ENCODE measurements at places on chromosomes 1 and 21.

GRCh38 chr1:44034976-44035716 lies 3.9 kb upstream of the SLC6A9 start:
- DNase-seq: no peak

- no peak for DNase-seq
These were observed 7.0 kb downstream of the BCAN start for GRCh38 chr1:156648951-156649350.

DNA sequence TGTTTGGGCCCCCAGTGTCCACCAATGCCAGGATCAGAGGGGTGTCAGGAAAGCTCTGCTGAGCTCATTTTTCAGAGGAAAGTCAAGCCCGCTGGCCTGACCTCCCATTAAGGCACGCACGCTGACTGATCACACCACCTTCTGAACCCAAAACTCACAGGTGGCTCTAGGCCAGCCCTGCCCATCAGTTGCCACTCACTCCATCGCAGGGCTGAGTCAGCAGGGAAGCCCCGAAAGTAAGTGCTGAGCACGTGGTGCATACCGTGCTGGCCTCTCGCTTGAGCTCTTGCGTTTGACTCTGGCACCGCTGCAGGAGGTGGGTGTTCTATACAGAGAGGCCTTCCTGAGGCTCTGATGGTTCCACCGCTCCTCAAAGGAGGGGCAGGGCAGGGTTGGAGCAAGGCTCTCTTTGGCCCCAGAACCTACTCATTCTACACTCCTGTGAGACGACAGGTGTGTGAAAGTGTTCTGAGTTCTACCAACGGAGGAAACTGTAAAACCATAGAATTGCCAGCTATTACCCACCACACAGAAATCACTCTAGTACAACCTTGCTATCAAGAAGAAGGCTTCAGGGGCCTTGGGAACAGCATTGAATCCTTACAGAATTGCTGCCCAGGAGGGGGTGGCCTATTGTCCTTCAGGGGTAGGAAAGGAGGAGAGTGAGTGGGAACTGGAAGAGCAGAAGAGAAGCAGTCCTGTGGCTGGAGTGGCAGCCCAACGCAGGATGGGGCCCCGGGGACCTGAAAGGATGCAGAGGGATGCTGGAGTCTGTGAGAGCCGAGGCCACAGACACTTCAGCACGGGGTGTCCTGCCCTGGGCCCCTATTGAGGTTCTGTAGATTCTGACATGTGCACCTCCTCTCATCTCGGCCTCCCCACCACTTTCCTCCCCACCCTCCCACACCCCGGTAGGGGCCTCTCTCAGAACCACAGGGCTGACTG lies 214.7 kb upstream of the EDN2 start:
- DNase-seq: no peak

DNA sequence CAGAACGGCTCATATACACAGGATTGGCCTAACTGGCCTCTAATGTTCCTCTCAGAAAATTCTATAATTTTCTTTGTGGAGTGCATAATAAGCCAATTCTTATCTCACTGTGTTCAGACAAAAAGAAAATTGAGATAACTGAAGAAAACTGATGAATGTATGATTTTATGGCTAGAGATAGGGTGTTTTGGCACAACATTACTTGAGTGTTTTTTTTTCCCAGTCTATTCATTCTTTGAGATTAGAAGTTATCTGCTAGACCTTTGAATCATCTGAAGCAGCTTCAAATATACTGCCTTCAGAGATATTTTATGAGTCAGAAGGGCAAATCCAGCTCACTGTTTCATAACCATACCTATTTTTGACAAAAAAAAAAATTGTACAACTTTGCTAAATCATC lies 85.6 kb downstream of the VAV3 start:
- DNase-seq: no peak

GRCh38 chr1:157487504-157487903 lies 64.8 kb downstream of the FCRL5 start:
- DNase-seq: no peak

DNA sequence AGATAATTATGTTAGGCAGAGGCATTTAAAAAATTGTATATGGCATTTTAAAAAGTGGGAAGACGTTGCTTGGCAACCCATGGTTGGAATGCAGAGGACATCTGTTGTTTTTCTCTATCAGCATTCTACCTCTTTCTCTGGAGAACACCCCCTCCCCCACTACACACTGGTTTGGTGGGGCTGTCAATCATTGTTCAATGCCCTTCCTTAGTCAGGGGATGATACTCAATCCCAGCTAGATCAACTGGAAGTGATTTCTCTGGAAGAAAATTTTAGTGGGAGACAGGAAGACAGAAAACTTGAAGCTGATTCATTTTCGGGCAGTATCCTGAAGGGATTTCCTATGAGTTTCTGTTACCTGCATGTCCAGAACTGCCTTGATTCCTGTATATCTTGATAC lies 35.7 kb upstream of the CAP1 start:
- no peak for DNase-seq

DNA sequence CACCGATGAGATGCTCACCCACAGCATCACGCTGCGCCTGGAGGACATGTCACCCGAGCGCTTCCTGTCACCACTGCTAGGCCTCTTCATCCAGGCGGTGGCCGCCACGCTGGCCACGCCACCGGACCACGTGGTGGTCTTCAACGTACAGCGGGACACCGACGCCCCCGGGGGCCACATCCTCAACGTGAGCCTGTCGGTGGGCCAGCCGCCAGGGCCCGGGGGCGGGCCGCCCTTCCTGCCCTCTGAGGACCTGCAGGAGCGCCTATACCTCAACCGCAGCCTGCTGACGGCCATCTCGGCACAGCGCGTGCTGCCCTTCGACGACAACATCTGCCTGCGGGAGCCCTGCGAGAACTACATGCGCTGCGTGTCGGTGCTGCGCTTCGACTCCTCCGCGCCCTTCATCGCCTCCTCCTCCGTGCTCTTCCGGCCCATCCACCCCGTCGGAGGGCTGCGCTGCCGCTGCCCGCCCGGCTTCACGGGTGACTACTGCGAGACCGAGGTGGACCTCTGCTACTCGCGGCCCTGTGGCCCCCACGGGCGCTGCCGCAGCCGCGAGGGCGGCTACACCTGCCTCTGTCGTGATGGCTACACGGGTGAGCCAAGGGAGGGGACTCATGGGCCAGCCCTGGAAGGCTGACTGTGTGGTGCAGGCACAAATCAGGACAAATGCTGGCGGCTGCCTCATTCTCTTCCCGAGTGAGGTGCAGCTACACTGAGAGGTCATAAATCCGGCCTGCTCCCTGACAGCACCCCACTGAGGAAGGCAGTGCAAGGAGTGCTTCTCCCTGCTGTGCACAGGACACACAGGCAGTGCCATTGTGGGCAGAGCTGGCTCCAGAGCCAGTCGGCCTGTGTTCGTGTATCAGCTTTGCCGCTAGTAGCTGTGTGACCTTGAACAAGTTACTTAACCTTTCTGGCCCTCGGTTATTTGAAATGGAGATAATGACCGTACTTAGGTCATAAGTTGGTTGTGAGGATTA lies 9.4 kb downstream of the CELSR2 start:
- DNase-seq: no peak

- no peak for DNase-seq
These were observed 55.2 kb downstream of the PUM1 start for GRCh38 chr1:31010086-31010989.

DNA sequence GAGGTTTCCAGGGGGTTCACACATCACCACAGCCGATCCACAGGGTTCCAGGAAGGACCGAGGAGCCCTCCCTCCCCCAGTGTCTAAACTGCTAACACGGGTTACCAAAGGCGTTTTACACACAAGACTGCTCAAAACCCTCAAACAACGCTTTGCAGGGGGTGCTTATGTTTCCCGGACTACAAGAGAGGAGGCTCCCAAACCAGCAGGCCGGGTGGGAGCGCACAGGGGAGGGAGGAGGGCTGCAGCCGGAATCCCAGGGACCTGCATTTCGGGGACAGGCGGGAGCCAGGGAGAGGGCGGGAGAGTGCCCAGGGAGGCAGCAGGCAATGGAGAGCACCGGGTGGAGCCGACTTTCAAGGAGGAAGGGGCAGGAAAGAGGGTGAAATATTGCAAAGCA lies 50.8 kb downstream of the ACBD3 start:
- DNase-seq: no peak

- no peak for DNase-seq
These were observed 81.5 kb upstream of the LPGAT1 start for GRCh38 chr1:211912038-211912437.

DNA sequence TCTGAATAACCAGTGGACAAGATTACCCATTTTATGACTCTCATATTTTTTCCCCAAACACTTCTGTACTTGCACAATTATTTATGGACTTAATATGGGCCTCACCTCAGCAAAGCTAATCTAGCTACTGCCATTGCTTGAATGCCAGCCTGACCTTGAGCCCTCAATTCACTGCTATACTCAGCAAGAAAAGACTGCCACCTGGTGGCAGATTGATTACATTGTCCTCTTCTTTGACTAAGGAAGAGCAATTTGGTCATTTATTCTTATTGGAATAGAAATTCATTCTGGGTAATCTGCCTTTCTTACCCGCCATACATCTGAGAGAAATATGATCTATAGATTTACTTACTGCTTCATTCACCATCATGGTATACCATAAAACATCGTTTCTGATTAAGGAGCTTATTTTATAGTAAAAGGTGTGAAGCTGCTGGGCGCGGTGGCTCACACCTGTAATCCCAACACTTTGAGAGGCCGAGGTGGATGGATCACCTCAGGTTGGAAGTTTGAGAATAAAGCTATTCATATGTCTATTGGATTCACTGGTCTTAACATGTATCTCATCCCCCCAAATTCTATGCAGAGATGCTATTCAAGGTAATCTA lies 32.9 kb upstream of the DIPK1A start:
- DNase-seq: peak; percentile 52

DNA sequence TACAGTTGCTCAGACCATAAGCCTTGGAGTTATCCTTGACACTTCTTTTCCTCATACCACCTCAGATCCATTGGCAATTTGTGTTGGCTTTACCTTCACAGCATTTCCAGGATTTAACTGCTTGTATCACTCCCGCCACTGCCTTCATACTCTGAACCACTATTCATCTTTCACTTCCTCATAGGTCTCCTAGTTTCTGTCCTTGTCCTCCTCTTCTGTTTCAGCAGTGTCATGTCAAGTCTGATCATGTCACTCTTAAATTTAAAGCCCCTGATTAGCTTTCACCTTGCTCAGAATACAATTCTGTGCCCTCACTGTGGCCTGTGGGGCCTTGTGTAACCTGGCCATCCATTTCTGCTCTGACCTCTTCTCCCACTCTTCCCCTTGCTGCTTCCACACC lies 34.7 kb upstream of the C1orf115 start:
- DNase-seq: no peak

- DNase-seq: no peak
These were observed 60.1 kb downstream of the OPTC start for GRCh38 chr1:203554071-203554470.

- no peak for DNase-seq
These were observed 26.8 kb downstream of the EGLN1 start for GRCh38 chr1:231395076-231395997.

- DNase-seq: no peak
These were observed 27.1 kb upstream of the SEC16B start for GRCh38 chr1:177996957-177997356.

DNA sequence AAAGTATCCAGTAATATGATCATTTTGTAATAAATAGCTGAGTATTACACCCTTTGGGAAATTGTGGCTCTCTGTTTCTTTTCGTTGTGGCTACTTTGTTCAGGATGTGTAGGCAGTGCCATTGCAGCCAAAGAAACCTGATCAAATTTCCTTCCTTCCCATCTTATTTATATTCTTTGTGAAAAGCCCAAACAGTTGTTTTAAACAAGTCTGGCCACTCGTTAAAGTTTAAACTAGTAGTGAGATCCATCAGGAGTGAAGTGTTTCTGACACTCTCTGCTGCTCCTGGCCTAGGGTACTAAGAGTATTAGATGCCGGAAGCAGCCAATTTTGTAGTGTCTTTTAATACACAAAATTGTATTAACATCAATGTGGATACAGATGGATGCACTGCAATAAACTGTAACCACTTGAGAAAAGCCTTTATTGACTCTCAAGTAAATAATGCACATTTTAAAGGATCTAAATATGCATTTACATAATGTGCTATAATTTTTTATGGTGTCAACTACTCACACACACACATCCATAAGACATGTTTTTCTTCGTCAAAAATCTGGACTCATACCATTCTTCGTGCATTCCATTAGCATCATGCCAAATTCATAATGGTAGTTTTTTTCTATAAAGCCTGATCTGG lies 317.9 kb downstream of the NFIA start:
- DNase-seq: no peak

DNA sequence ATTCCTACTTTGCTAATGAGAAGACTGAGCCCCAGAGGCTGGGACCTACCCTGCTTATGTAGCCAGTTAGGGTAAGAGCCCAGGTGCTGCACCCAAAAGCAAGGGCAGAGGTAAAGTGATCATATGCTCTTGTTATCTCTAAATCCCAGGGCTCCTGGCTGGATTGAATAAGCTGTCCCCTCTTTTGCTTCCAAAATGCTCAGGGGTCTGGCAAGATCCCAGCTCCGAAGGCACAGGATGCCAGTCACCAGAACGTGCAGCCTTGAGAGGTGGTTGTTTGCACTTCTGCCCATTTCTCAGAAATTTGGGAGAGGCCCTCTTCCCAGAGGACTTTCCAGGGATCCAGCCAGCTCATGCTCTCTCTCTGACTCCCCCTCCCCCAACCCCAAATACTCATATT lies 142.4 kb upstream of the TMEM51 start:
- no peak for DNase-seq

GRCh38 chr1:66294707-66295370 lies 239.1 kb upstream of the SGIP1 start:
- DNase-seq: no peak

GRCh38 chr1:53477651-53478501 lies 18.7 kb downstream of the DMRTB1 start:
- no peak for DNase-seq

GRCh38 chr1:158059984-158060383 lies 66.5 kb downstream of the KIRREL1 start:
- DNase-seq: no peak

Data from activated T-helper 1 cell treated with anti-CD3 and anti-CD28 coated beads, Interleukin-2, amount 50 U/mL, for 16 hours (primary cell).